ENCODE measurements at places on chromosomes 16 and 17. TPM values are rescaled to one million over a fixed set of nuclear protein-coding genes. Genes with fewer than 3 reads are reported as not detected.

DNA sequence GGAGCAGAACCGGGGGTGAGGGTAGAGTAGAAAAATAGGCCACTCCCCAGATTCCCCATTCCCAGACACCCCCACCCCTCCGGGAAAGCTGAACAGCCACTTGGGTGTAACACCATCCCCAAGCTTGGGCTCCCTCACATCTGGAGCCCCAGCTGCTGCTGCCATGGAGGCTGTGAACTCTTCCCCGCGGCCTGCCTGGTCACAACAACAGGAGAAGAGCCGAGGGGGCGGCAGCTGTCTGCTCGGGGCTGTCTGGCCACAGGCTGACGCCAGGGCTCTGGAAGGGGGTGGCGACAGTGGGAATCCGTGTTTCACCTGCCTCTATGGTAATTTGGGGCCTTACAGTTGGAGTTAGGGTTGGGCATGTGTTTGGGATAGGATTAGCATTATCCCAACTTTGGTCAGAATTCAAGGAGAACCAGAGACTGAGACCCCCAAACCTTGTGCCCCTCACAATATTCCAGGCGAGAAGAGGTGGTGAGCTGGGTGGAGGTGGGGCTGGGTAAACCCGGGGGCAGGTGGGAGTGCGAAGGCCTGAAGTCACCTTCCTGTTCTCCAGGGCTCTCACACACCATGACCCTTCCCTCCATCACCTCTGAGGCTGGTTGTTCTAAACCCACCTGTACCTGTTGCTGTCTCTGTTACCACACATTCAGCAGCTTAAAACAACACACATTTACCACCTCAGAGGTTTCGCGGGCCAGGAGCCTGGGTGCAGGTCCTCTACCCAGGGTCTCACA lies 29.7 kb upstream of the NXPH3 start:
- no peak for DNase-seq

- no peak for DNase-seq
Measured at GRCh38 chr17:51500454-51500853, 240.1 kb downstream of the UTP18 start.

DNA sequence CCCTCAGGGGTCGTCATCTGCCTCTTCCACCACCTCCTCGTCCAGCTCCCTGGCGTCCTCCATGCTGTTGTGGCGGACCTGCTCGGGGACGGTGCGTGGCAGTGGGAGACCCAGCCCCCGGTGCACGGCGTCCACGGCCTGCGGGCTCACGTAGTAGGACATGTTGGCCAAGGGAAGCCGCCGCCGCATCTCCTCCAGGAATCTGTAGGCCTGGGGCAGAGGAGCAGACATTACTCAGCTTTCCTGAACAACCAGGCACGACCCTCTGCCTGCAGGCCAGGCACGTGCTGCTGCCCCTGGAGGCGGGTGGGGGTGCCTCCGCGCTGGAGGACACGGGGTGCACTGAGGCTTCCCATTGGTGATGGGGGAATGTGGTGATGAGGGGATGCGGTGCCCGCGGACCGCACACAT lies 17.8 kb downstream of the TELO2 start:
- DNase-seq = no peak

DNA sequence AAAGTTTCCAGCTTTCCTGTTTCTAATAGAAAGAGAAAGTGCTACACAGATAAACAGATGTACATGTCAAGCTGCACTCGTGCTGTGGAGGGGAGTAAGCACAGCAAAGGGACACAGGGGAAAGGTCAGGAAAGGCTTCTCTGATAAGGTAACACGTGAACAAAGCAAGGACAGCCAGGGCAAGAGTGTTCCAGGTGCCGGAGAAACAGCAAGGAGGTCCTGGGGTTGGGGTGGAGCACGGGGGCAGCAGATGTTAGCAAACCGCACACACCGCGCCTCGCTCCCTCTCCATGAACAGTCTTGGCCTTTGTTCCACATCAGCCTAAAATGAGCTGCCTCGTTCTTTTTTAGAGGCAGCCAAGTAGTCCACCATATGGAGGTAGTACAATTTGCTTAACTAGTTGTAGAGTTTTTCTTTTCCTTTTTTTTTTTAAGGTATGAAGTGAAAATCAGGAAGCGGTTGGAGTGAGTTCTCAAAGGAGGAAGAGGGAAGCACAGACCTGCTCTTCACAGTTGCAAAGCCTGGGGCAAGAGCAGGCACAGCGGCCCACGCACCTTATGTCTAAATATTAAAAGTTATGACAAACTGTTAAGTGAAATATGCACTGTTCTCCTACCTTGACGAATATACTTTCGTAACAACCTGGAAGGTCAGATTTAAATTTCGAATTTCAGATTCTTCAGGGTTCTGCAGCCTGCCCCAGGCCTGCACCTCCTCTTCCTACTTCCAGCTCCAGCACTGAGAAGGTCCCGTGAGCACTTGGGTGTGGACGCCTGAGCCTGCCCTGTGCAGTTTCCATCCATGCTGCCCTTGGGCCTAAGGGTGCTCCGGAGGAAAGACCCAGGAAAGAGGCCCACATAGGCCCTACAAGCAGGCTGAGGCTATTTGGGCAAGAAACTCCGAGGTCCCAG lies 41.5 kb upstream of the RPH3AL start:
- DNase-seq = no peak

DNA sequence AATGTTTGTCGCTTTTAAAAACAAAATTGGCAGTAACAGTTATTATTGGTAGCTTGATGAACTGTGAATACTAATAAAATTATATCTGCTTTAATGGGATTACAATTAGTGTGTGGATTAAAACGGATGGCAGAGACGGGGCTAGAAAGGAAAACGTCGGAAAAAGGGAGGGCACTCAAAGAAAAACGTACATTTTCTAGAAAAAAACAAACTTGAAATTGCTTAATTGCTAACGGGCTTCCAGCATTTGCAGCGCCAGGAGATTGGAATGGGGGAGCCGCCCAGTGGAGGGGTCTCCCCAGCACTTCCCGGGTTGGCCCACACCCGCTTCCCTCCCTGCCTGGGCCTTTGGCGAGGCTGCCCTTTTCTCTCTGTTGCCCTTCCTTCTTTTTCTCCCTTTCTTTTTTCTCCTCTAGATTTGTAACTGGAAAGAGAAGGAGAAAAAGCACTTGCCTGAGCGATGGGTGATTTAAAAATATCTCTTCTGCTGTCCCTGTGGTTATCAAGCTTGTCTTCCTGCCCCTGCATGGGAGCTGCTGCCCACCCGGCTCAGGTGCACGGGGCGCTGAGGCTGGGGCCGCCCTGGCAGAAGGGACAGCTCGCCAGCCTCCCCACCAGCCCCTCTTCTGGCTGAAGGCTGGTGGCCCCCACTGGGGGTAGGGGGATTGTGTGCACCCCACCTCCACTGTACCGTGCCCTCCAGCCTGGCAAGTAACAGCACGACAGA lies 5.9 kb downstream of the BAHCC1 start:
- no peak for DNase-seq

Gene RPGRIP1L
- total RNA-seq = 6.3 TPM

- DNase-seq = no peak
Measured at GRCh38 chr16:89452925-89453324, 37.4 kb downstream of the ANKRD11 start.

Gene GP1BA
- not detected for total RNA-seq

DNA sequence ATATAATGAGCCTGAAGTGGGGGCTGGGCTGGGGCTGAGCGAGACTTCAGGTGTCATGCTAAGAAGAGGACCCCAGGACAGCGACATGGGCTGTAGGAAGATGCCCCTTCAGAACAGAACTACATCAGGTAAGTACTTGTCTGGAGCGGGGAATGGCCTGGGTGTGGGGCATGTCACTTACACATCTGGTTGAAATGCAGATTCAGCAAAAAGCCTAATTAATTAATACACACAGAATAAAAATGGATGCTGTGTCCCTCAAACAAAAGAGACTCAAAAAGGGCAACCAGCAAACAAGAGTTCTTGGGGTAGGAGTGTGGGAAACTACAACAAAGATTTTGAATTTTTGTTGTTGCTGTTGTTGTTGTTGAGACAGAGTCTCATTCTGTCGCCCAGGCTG lies 11.8 kb downstream of the CMTM2 start:
- no peak for DNase-seq

Gene PRSS27
- total RNA-seq = 3.2 TPM

GRCh38 chr16:67936124-67936879 lies at the start of gene PSMB10:
Gene PSMB10, minus strand, starts transcription at chr16:67936850. Its CDS starts 101 bp downstream, at chr16:67936749.
- DNase-seq = no peak

- DNase-seq = no peak
Measured at GRCh38 chr17:7955414-7956227, 23.6 kb downstream of the CNTROB start.

GRCh38 chr16:81645266-81645694 lies 133.8 kb upstream of the PLCG2 start:
- DNase-seq = no peak

DNA sequence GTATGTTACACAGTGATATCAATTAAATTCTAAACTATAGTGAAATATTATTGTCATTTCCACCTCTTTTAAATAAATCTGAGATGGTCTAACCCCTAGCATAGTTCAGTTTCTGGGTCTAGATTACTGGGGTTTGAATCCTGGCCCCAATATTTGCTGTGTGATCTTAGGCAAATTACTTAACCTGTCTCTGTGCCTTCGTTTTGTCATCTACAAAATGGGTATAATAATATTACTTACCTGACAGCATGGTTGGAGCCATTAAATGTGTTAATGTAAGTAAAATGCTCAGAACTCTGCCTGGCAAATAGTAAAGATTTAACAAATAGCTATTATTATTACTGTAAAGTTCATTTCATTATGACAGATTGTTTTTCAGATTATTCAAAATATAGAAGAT lies 52.3 kb downstream of the BMERB1 start:
- DNase-seq = no peak

DNA sequence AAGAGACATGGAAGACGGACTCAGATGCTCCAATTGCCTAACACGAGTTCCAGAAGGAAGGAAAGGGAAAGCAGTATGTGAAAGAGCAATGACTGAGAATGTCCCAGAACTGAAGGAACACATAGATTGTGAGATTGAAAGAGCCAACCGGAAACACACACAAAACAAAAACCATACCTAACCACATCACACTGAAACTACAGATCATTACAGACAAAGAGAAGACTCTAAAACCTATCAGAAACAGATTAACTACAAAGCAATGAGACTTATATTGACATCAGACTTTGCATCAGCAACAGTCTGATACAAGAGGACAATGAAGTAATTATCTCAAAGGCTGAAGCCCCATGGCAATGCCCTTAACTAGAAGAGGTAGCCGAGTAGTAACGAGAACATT lies 45.6 kb upstream of the CLEC18B start:
- DNase-seq = peak; percentile 11

Gene OMG
- 0.12 TPM for total RNA-seq

GRCh38 chr16:50253514-50253910 lies 12.8 kb upstream of the ADCY7 start:
- DNase-seq = no peak

DNA sequence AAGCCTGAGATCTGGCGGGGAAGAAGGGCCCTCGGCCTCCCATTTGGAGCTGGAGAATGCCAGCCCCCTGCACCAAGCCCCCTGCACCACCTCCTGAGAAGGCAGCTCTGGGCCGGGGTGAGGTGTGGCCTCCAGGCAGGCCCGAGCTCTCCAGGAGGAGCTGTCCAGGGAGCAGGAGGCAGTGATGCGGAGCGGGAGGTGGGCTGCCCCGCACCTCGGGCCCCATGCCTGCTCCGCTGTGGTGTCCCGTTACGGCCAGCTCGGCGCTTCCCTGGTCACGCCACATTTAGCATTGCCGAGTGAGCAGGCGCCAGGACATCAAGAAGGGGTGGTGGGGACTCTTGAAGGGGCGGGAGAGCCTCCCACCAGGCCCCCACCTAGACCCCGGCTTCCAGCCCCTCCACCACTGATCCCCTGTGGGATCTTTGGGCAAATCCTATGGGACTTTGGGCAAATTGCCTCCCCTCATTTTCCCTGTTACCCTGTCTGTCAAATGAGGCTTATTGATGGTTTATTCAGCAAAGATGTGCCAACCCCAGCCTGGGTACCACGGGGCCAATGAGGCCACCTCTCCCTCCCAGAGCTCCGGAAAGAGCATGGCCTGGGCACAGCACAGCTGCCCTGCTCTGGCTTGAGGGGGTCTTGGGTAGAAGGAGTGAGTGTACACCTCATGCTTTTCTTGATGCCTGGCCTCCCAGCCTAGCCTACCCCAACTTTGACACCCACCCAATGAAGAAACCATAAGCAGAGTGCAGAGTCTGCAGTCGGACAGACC lies 15.3 kb downstream of the FOXN1 start:
- no peak for DNase-seq

Gene C1QL1
- 0.18 TPM for total RNA-seq

- DNase-seq = no peak
Measured at GRCh38 chr16:85296859-85297660, 184.8 kb upstream of the CIBAR2 start.

DNA sequence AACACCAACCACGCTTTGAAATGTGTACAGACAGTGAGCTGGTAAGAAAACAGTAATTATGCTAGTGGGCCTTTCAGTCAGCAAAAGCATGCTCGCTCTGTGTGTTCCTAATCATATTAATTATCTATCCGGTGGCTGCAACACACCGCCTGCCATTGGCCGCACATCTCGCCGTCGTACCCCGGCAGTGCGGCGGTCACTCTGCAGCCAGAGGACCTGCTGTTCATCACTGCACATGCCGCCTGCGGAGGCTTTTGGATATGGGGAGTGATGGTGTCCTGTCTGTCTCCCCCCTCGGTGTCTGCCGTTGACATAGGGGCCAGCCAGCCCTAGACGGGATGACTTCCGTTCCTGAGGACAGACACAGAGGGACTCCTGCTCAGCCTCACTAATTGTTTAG lies 68.5 kb downstream of the RPA1 start:
- DNase-seq = no peak

Gene CD300A
- 4.0 TPM for total RNA-seq

DNA sequence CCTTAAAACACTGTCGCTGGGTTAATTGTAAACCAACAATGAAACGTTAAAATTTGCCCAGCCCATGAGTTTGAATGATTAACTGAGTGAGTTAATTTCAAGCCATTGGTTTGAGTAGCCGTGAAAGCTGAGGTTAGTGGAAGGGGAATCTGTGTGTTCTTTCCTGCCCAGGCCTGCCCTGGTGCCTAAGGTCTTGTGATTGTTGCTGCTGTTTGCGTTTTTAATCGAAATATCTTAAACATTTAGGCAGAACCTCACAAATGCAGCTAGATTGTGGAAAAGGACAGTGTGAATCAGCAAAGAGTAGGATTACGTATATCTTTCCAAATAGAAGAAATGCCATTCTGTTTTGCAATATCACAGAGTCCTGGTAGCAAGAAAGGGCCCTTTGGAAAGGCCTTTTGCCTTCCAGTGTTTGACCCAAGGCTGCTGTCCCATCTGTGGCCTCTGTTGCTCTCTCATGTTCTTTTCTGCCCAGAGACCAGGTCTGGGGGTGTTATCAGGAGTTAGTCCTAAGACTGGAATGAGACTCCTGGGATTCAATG lies 113.8 kb downstream of the MSI2 start:
- no peak for DNase-seq

Gene DNAH9
- total RNA-seq = not detected

GRCh38 chr16:15647294-15648014 lies 2.6 kb upstream of the NDE1 start:
- no peak for DNase-seq

Measured in activated naive CD4-positive, alpha-beta T cell treated with anti-CD3 and anti-CD28 coated beads, Interleukin-2, amount 50 U/mL, for 72 hours (primary cell).